Breast epithelium (tissue), 4 donors: ENCODE measurements at places on chromosomes 3 and 15. TPM values are rescaled to one million over a fixed set of nuclear protein-coding genes. Genes with fewer than 3 reads are reported as not detected.

The VEPH1 gene
- 8.8 TPM for total RNA-seq

The OR5K2 gene
- not detected for total RNA-seq

The GABRG3 gene
- 0.15 TPM for total RNA-seq

The LDHAL6B gene
- not detected for total RNA-seq

The PAQR9 gene
- total RNA-seq = not detected

The FSTL1 gene
- 225 TPM for total RNA-seq

The FOXB1 gene
- not detected for total RNA-seq

The CCR9 gene
- not detected for total RNA-seq

The BTBD1 gene
- 88.8 TPM for total RNA-seq

The AGBL1 gene
- total RNA-seq = not detected

The SCAANT1 gene
- not detected for total RNA-seq

The SST gene
- total RNA-seq = not detected

The GJD2 gene
- total RNA-seq = not detected

The LRTM1 gene
- not detected for total RNA-seq

The C3orf85 gene
- not detected for total RNA-seq

The TM4SF18 gene
- total RNA-seq = 43.8 TPM

The GRK7 gene
- total RNA-seq = 0.15 TPM
